Activated T-cell treated with anti-CD3 and anti-CD28 coated beads, Interleukin-2, amount 50 U/mL, for 72 hours (primary cell): ENCODE measurements at places on chromosomes 2 and 18. TPM values are rescaled to one million over a fixed set of nuclear protein-coding genes. Genes with fewer than 3 reads are reported as not detected.

Gene ST8SIA5
- total RNA-seq, result 0.09 TPM

Gene ANKZF1
- total RNA-seq, result 117 TPM

Gene TUBB6
- total RNA-seq, result 4.3 TPM

Gene GPR35
- total RNA-seq, result 48.2 TPM

Gene ARHGAP15
- total RNA-seq, result 94.6 TPM
